Fibroblast of pulmonary artery (primary cell): ENCODE measurements at places on chromosomes 1 and 21.

GRCh38 chr1:67336783-67337182, 29.1 kb downstream of the IL12RB2 start:
- no peak for DNase-seq

GRCh38 chr1:16171314-16172151, 15.7 kb upstream of the EPHA2 start:
- DNase-seq = no peak

DNA sequence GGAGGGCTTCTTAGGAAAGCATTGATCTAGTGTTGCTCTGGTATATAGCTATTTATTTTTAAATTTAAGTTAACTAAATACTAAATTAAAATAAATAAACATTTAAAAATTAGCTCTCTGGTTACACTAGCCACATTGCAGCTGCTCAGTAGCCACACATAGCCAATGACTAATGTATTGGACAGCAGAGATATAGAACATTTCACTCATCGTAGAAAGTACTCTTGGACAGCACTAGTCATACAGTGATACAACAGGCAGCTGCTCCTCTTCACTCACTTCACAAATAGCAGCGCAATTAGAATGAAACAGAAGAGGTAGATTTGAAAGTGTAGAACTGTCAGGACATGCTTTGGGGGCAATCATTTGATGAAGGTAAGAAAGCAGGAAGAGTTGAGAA, 245.4 kb downstream of the PBX1 start:
- DNase-seq = peak; percentile 18

DNA sequence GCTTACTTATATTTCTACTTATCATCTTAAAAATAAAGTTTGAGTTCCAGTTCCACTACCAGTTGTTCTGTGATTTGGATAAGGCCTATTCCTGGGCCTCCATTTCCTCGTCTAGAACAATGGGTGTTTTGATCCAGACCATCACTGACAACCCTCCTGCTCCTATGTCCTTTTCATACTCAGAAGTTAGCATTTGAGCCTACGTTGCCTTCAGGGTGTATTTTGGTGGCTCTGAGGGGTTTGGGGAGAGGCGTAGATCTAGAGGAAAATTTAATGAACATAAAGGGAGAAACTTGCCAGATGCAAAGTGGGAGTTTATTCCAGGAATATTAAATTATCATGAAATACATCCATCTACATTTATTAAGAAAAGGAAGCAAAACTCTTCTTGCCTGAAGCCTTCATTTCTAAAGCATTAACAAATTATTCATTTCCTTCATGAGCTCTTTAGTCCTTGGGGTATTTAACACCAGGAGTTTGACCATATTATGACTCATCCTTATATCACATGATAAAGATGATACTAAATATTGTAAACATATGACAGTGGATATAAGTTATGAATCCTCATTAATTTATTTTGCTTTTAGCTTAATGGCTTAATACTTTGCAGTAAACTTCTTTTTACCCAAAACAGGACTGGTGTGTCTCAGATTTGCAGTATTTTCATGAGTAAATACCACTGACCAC, 47.2 kb upstream of the SYT14 start:
- no peak for DNase-seq

- no peak for DNase-seq
Measured at GRCh38 chr1:88976235-88976634, 16.2 kb downstream of the KYAT3 start.

DNA sequence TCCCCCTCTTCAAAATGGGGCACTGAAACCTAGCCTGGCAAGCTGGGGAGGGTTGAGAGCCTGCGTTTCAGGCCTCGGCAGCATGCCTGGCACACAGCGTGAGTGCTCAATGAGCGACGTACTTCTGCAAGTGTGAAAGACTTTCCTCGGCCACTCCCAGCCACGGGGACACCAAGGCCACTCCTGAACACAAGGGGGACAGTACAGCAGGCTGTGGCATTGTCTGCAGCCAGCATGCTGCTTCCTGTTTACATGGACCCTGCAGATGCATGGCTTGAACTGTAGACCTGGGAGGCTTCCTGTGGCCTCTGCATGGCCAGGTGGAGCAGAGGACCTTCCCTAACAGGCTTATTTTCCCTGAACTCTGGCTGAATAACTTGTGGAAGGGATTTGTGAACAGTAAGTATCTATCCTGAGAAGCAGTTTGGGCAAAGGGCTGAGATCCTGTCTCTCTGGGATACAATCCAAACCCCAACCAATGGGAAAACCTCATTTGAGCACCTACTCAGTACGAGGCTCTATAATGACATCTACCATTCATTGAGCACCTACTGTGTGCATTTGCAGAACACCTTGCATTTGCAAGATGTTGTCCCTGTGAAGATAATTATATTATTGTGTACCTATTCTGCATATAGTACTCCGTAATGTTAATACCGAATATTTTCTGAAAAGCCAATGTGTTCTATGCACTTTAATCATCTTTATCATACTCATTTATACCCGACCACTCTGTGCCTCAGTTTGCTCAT, 9.9 kb upstream of the HSPG2 start:
- no peak for DNase-seq

- no peak for DNase-seq
Measured at GRCh38 chr21:46116189-46116775, 18.4 kb downstream of the COL6A2 start.

- DNase-seq = peak; percentile 80
Measured at GRCh38 chr1:17059391-17060305, 5.8 kb upstream of the SDHB start.
